ENCODE measurements at places on chromosomes 12 and 14.

DNA sequence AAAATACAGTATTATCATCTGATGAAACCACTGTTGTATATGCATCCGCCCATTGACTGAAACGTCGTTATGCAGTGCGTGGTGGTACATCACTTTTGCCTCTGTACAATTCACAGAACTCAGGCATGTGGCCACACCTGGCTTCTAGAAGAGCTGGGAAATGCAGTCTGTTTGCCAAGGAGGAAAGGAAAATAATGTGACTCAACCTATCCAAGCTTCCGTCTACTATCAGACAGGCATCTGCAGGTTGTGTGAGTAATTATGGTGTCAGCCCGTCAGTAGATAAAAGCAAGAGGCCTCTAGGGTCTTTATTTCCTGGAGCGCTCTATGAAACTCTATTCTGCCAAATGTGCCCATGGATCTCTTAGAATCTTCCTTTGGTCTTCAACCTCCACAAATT lies 111.6 kb downstream of the BBS10 start:
- no peak for DNase-seq

GRCh38 chr12:91138337-91138920 lies 27.1 kb upstream of the LUM start:
- peak; percentile 39 for DNase-seq

DNA sequence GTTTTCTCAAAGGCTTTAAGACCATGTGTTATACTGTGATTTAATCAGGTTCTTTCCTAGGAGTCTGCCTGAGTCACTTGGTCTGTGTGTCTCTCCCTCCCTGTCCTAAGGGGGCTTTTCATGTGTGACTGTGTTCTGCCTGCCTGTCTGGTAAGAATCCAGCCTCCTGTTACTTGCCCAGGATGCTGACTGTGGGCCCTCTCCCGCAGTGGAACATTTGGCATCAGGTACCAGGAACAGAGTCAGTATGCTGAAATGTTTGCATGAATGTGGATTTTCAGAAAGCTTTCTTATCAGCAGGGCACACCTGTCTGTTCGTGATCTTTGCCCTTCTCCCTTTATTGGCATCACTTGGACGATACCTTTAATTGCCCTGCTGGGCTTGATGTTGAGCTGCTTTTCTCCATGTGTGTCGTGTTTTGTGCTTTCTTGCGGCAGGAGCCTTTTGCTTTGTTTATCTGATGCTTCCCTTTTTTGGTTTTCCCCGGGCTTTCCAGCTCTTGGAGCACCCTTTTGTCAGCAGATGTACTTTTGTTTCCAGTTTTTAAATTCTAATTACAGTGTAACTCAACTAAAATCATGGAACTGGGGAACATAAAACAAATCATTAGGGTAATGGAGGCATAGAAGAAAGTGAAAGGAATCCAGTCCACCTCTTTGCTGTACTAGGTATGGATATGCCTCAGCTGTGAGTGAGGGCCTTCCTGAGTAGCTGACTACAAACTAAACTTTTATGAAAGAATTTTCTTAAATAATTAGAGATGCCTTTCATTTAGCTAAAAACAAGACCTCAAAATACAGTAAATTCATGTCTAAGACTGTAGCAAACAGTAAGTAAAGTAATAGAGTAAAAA lies 72.5 kb downstream of the TRAF3 start:
- DNase-seq: peak; percentile 64

GRCh38 chr12:42421844-42422779 lies 96.1 kb downstream of the PPHLN1 start:
- no peak for DNase-seq

- DNase-seq: no peak
These were observed 5.6 kb upstream of the GLRX5 start for GRCh38 chr14:95529216-95529615.

DNA sequence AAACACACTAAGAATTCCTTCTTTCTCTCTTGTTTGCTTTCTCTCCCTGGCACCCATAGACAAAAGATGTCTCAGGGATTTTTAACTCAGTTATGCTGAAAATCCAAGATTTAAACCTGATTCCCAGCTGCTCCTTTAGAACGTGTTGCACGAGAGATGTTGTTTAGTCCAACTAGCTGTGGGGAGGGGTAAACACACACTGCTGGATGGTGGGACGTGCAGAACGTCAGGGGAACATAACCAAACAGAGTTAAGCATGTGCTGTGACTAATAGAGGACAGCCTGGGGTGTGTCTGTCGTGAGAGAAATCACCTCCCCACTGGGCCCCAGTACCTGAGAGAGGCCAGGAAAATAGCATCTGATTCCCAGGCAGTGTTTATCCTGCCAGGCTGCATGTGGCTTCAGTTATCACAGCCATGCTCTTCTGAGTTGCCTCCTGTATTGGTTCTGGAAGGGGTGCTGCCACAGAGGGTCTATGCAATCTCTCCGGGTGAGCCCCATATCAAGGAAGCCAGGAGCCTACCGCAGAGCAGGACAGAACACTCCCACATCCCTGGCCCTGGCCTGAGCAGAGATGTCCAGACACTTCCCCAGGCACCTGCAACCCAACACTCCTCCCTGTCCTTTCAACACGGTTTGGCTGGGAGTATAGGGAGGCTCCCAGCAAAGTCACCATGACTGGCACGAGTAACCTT lies 112.7 kb upstream of the EGLN3 start:
- no peak for DNase-seq

DNA sequence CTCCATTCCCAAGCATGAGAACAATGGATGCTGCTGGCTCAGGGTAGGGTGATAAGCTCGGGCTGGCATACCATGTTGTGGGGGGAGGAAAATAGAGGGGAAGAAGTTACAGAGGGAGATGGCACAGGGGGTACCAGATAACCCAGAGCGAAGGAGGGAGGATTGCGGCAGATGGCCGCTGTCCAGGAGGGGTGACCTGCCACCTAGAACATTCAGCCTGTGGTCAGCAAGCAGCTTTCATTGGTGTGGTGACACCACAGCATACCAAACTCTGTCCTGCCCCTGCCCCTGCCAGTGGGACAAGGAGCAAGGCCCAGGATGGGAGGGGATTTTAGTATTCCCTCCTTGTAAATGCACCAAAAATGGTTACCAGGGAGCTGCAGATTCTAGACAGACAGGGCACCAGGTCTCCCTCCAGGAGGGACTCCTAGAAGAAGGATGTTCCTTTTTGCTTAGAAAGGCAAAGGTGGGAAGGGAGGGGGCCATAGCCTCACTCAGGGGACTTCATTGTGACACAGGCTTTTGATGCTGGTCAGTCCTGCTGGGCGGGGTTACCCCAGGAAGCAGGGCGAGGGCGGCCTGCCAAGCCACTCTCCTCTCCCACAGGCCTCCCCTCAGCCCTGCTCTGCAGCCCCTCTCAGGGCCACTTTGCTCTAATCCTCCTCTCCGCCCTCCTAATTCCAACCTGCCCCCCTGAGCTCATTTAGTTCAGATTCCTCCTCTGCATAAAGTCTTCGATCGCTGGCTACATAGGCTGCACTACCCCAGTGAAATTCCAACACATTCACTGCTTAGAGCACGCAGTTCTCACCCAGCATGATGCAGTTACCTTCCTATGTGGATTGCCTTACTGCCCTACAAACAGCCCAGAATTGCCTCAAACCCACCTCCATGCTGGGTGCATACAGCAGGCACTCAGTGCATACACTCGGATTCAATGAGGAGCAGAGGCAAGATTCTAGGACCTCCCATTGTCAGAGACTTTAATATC lies 36.0 kb upstream of the PLEKHG6 start:
- peak; percentile 53 for DNase-seq

GRCh38 chr14:99190696-99191394 lies 81.2 kb downstream of the BCL11B start:
- DNase-seq: no peak

- DNase-seq: no peak
These were observed 155.5 kb downstream of the KIF21A start for GRCh38 chr12:39287409-39287808.

- no peak for DNase-seq
These were observed 58.4 kb downstream of the CCDC91 start for GRCh38 chr12:28248555-28249145.

GRCh38 chr12:104632724-104633201 lies 176.0 kb downstream of the CHST11 start:
- DNase-seq: peak; percentile 26

GRCh38 chr14:77104393-77104792 lies 6.3 kb downstream of the CIPC start:
- DNase-seq: peak; percentile 33

- no peak for DNase-seq
These were observed 175.4 kb upstream of the PWP1 start for GRCh38 chr12:107510211-107510610.

- no peak for DNase-seq
These were observed 5.6 kb upstream of the SERPINA9 start for GRCh38 chr14:94481468-94482131.

DNA sequence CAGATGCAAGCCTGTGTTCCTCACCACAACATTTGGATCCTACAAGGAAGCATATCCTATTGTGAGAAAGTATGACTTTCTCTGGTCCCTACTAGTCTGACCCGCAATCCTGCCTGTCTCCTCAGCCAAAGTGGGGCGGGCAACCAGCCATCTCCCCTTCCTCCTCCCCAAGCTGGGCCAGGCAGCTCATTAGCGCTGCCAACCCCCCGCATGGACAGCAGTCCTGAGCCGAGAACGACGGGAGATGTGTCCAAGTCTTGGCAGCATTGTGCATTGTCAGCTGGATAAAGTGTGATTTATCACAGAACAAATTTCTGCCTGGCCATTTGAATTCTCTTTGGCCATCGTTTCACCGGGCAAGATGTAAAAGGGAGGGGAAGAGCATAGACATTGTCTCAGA lies 139.4 kb downstream of the SLC15A4 start:
- DNase-seq: no peak

GRCh38 chr14:104794099-104794498 lies 1.4 kb downstream of the AKT1 start:
- peak; percentile 82 for DNase-seq

GRCh38 chr14:76201162-76201561 lies 49.4 kb downstream of the GPATCH2L start:
- DNase-seq: no peak

Data from NCI-H82 (cell line).